ENCODE measurements at places on chromosomes 1 and 21. TPM values are rescaled to one million over a fixed set of nuclear protein-coding genes. Genes with fewer than 3 reads are reported as not detected.
A peak's percentile ranks its signal among the peaks of the same experiment; 100 is the strongest.

DNA sequence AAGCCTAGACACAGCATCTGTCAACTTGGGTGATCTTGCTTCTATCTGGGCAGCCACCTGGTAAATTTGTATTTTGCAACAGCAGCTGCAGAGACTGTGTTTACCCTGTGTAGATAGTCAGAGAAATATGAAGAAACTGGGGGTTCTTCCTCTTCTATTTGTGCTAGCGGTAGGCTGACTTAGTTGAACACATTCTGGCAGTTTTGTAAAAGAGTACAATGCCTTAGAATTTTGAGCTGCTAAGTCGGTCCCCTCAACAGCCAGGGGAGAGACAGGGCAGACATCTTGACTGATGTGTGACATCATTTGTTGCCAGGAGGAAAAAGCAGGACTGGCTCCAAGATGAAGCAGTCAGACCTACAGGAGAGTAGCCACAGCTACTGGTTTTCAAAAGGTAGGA is 53.7 kb downstream of the KCNJ6 start:
- no peak for DNase-seq
- no peaks in the 10 kb centered on the region for H3K27me3 ChIP-seq
- peaks cover 29% of the 10 kb centered on the region for H3K4me1 ChIP-seq
- no peaks in the 10 kb centered on the region for H3K36me3 ChIP-seq

The CHD5 gene
- 0.10 TPM for polyA plus RNA-seq

DNA sequence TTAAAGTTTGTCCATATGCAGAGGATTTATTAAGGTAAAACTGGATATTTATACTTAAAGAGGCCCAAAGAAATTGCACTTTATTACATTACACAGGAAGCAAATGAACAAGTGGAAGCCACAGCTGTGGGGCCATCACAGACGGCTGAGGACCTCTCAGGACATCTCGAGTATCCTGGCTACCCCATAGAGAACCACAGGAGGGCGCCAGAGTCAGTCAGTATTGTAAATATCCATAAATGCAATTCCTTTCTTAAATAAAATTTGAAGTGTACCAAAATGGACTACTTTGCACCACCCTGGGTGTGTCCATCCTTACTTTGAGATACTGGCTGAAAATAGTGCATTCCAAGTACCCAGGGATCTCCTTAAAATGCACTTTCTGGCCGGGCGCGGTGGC is 257.2 kb downstream of the MRPL39 start:
- no peak overlapping the region for H3K4me3 ChIP-seq
- no peaks in the 10 kb centered on the region for H3K36me3 ChIP-seq
- no peak for DNase-seq
- no peak overlapping the region for H3K27ac ChIP-seq
- H3K27me3 ChIP-seq: no peaks in the 10 kb centered on the region
- H3K4me1 ChIP-seq: no peaks in the 10 kb centered on the region

GRCh38 chr1:39144924-39145323 is 59.6 kb upstream of the MACF1 start:
- peaks cover 34% of the 10 kb centered on the region for H3K4me1 ChIP-seq
- H3K27me3 ChIP-seq: no peaks in the 10 kb centered on the region
- DNase-seq: no peak
- no peak overlapping the region for H3K27ac ChIP-seq

DNA sequence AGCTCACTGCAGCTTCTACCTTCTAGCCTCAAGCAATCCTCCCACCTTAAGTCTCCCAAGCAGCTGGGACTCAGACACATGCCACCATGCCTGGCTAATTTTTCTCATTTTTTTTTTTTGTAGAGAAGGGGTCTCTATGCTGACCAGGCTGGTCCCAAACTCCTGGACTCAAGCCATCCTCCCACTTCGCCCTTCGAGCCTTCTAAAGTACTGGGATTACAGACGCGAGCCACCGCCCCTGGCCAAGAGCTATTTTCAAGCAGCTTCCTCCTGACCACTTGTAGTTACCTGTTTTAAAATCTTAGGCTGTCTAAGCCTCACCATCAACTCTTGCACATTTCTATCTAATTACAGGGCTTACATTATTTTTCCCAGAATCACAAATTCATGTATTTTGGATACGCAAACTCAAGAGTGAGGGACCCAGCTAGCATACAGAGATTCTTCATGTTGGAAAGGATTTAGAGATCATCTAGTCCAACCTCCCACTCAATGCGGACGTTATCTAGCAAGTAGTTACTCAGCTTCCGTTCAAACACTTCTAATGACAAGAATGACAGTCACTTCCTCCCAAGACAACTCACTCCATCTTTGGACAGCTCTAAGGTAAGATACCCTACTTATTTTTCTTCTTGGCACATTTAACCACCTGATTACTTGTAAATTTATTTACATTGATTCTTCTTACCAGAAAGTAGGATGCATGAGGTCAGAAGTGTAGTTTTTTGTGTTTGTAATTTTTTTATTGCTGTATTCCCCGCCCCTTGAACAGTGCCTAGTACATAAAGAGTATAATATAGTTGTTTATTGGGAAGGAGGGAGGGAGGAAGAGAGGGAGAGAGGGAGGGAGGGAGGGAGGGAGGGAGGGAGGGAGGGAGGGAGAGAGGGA is 65.4 kb downstream of the LUZP1 start:
- H3K36me3 ChIP-seq: no peaks in the 10 kb centered on the region
- H3K4me1 ChIP-seq: peaks cover 63% of the 10 kb centered on the region
- H3K4me3 ChIP-seq: no peak overlapping the region
- H3K27ac ChIP-seq: peak overlapping the region; percentile 34
- no peak for DNase-seq
- H3K27me3 ChIP-seq: no peaks in the 10 kb centered on the region

The MSH4 gene
- polyA plus RNA-seq: 0.24 TPM

DNA sequence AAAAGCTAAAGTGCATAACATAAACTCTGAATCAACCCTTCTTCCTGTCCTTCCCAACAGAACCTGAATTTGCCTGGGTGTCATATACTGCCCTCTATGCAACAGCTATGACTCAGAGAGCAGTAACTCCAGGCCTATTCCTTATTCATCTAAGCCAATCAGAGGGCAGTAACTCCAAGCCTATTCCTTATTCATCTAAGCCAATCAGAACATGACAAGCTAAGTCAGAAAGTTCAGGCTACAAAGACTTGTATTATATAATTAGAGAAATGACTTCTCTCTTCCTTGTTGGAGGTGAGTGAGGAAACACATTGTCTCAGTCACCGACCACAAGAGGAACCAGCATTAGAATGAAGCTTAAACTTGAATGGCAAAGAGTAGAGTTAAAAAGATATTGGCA is 26.2 kb upstream of the TADA1 start:
- no peaks in the 10 kb centered on the region for H3K27me3 ChIP-seq
- H3K27ac ChIP-seq: no peak overlapping the region
- no peaks in the 10 kb centered on the region for H3K36me3 ChIP-seq
- H3K4me3 ChIP-seq: no peak overlapping the region

The SERPINC1 gene
- 0.13 TPM for polyA plus RNA-seq

DNA sequence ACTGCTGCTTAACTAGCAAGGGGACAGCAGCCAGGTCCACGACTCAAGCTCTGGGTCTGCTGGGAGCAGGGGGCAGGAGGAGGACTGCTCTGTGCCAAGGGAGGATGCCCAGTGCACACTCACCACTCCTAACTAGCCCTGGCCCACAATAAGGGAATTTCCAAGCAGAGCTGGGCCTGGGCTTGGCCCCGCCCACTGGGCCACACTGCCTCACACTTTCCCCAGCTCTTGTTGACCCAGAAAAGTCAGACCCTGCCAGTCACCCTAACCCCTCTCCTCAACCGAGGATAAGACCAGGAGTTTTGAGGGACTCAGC is 18.7 kb downstream of the SLC9A1 start:
- no peaks in the 10 kb centered on the region for H3K36me3 ChIP-seq
- peak overlapping the region; percentile 81 for H3K27ac ChIP-seq
- no peaks in the 10 kb centered on the region for H3K27me3 ChIP-seq
- no peak overlapping the region for H3K4me3 ChIP-seq

DNA sequence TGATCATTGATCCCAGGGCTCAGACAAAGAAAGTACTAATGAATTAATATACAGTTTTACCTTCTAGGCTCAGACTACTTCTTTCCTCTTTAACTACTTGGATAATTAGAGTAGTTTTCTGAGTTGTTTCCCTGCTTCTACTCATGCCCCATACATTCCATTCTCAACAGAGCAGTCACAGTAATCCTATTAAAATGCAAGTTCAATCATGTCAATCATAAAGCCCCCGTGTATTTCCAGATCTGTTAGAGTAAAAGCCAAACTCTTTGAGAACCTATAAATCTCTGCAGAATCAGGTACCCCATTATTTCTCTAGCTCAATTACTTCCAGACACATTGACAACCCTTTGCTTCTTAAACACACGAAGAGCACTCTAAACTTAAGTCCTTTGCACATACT is 242.1 kb upstream of the PRMT6 start:
- no peaks in the 10 kb centered on the region for H3K36me3 ChIP-seq
- H3K4me3 ChIP-seq: no peak overlapping the region
- H3K27me3 ChIP-seq: no peaks in the 10 kb centered on the region
- H3K4me1 ChIP-seq: no peaks in the 10 kb centered on the region
- no peak for DNase-seq

GRCh38 chr1:42786097-42786496 is 1.3 kb downstream of the TMEM269 start:
- H3K36me3 ChIP-seq: peaks cover 9% of the 10 kb centered on the region
- H3K4me1 ChIP-seq: peaks cover 11% of the 10 kb centered on the region
- no peak overlapping the region for H3K27ac ChIP-seq
- H3K4me3 ChIP-seq: no peak overlapping the region

The CYP4Z1 gene
- 0.10 TPM for polyA plus RNA-seq

The KIF26B gene
- polyA plus RNA-seq: 9.3 TPM

- no peaks in the 10 kb centered on the region for H3K4me1 ChIP-seq
- DNase-seq: no peak
- no peaks in the 10 kb centered on the region for H3K36me3 ChIP-seq
These were observed 38.8 kb downstream of the FRRS1 start for GRCh38 chr1:99727575-99728185.

Measured in left lung (tissue), 14 donors.